HS-5 (cell line): ENCODE measurements at places on chromosomes 6 and 20.

GRCh38 chr6:44072959-44073611 is 54.2 kb downstream of the MRPL14 start:
- DNase-seq, result no peak

DNA sequence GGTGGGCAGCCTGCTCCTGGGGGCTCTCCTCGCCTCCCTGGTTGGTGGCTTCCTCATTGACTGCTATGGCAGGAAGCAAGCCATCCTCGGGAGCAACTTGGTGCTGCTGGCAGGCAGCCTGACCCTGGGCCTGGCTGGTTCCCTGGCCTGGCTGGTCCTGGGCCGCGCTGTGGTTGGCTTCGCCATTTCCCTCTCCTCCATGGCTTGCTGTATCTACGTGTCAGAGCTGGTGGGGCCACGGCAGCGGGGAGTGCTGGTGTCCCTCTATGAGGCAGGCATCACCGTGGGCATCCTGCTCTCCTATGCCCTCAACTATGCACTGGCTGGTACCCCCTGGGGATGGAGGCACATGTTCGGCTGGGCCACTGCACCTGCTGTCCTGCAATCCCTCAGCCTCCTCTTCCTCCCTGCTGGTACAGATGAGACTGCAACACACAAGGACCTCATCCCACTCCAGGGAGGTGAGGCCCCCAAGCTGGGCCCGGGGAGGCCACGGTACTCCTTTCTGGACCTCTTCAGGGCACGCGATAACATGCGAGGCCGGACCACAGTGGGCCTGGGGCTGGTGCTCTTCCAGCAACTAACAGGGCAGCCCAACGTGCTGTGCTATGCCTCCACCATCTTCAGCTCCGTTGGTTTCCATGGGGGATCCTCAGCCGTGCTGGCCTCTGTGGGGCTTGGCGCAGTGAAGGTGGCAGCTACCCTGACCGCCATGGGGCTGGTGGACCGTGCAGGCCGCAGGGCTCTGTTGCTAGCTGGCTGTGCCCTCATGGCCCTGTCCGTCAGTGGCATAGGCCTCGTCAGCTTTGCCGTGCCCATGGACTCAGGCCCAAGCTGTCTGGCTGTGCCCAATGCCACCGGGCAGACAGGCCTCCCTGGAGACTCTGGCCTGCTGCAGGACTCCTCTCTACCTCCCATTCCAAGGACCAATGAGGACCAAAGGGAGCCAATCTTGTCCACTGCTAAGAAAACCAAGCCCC is 16.0 kb downstream of the SLC2A10 start:
- no peak for DNase-seq

DNA sequence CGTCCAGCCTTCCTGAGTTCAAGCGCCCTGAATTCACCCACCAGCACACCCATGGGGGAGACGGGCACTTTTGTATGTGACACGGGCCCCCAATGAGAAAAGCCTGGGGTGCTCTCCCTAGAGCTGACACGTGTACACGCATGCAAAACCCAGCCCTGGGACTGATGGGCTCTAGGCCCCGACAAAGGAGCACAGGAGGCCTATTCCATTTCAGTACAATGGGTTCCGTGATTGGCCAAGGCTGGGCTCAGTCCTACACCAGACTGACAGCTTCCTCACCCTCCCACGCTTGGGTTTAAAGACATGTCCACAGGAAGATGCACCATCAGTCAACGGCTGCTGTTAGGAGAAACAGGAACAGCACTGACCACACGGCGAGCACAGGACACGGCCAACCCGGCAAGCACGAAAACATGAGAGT is 8.8 kb downstream of the ZBTB46 start:
- no peak for DNase-seq

DNA sequence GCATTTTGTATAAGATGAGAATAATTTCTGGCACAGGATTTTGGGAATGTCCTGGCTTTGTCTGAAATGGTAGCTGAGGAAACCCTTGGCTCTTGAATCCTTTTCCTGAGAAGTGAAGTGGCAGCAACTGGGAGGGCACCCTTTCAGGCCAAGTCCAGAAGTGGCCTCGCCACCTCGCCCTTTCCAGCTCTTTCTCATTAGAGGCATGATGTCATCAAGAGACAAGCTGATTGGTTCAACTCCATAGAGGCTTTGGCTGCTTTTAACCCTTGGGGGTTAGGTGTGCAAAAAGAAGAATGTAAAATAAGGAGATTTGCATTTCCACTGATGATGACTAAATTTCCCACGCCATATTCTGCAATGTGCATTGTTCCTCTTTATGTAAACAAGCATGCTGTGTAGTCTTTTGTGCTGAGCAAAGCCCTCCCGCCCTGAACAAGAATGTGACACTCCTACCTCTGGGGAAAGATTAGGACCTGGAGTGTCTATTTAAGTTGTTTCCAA is 116.5 kb downstream of the TCP11 start:
- peak; percentile 13 for DNase-seq

DNA sequence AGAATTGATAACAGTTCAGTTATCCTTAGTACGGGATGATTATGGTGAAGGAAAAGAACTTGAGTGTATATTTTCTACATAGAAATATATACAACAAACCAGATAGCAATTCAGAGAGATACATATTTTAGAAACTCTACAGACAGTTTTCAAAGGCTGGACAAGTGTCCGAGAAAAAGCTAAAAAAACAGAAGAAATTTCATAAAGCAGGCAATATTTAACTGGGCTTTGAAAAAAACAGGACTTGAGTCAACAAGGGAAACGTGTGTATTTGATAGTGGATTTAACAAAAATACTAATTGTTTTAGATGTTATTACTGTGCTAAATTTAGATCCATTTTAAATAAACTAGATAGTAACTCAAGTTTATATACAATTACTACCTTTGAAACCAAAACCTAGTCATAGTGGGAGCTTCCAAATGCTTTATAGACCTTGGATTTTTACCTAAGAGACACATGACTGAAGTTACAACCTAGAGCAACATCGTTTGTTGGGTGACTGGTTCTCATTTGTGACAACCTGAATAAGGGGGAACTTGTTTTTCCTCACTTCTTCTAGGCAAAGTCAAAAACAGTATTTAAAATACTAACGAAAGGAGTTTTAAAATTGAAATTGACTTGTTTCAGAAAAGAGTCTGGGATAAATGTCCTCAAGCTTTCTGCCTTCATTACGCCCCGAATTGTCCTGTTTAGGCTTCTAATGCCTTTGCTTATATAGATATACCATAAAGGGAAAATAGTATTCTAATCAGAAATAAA is 116.7 kb upstream of the PRSS16 start:
- no peak for DNase-seq

DNA sequence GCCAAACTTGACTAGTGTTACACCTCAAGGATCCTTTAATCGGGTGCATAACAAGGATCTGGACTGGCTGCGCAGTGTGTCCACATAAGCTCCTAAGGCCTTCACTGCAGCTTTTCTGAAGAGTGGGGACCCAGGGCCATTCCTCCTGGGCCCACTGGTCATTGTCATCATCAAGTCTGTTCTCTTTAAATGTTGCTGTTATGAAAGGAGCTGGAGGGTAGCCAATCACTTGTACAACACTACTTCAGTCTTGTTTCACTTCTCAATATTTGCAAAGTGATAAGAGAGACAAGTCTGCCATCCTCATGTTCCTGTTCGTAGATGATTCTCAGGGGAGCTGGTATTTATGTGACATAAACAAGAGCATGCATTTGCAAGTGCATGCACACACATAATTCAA is 149.8 kb downstream of the SYNDIG1 start:
- no peak for DNase-seq

GRCh38 chr6:18792866-18793265 is 405.7 kb downstream of the RNF144B start:
- DNase-seq, result no peak

GRCh38 chr20:39623584-39624234 is 661.6 kb downstream of the DHX35 start:
- DNase-seq, result peak; percentile 36

DNA sequence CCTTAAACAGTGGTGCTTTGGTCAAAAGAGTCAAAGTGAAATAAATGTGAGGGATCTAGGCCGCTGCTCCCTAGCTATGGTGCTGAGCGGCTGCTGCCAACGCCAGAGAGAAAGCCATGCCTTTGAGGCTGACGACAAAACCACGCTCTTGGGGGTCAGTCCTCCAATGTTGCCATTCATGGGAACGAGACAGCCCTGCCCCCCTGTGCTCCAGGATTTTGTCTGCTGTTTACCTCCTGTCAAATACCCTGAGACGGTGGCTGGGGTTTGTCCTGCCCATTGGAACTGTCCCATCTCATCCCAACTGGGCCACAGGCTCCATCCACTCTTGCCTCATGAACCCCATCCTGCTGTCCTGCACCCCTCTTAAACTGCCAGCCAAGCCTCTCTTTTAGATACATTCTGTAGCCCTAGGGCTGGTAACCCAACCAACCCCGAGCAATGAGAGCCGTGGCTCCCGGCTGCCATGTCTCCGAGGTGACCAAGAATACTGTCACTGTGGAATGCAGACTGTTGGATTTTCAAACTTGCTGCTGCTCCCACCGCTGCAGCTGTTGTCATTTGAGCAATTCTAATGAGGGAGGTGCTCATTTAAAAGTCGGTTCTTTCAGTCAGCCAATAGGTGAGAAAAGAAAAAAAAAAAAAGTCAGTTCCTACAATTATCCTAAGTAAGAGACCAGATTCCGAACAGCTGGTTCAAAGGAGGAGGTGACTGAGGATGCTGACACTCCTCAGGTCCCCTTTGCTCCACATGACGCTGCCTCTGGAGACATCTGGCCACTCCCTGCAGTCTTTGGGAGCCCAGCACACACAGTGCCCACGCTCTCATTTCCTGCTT is 73.1 kb upstream of the QKI start:
- no peak for DNase-seq

GRCh38 chr20:38298768-38299288 is 5.1 kb upstream of the BPI start:
- no peak for DNase-seq

- DNase-seq, result no peak
Measured at GRCh38 chr20:18738055-18738454, 75.5 kb upstream of the SCP2D1 start.

- DNase-seq, result no peak
Measured at GRCh38 chr6:40803897-40804702, 216.9 kb upstream of the LRFN2 start.

DNA sequence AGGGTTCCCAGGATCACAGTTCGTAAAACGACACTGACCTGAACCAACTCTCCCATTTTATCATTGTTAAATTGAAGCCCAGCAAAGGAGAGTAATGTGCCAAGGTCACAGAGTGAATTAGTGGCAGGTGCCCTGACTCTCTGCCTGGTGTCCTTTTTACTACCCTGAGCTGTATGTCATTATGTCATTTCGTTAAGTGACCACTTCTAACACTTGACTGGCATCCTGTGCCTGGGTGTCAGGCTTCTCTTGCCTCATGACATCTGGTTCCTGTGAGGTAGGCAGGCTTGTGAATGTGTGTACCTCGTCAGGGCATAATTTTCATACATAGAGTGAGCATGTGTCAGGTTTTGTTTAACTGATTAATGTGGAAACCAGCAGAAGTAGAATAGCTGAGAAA is 48.6 kb downstream of the RALY start:
- DNase-seq, result no peak

DNA sequence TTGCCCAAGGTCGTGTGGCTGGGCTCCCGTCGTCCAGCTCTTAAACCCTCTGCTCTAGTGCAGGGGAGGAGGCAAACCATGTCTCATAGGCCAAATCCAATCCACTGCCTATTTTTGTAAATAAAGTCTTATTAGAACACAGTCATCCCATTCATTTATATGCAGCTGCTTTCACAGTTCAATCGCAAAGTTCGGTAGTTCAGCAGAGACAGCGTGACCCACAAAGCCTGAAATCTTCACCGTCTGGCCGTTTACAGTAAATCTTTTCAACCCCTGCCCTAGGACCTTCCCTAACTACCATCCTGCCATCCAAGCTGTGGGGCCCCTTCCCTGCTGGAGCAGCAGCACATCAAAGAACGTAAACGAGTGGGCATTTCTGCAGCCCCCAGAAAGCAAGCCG is 65.9 kb downstream of the EYA2 start:
- DNase-seq, result no peak

GRCh38 chr20:19473216-19473921 is 260.9 kb downstream of the SLC24A3 start:
- no peak for DNase-seq

GRCh38 chr6:35368038-35368887 is 25.9 kb downstream of the PPARD start:
- DNase-seq, result peak; percentile 65

- DNase-seq, result no peak
Measured at GRCh38 chr6:63319939-63320338, at the start of gene LGSN. Gene LGSN (minus strand): TSS chr6:63319983. CDS start chr6:63319943, 40 bp downstream.

DNA sequence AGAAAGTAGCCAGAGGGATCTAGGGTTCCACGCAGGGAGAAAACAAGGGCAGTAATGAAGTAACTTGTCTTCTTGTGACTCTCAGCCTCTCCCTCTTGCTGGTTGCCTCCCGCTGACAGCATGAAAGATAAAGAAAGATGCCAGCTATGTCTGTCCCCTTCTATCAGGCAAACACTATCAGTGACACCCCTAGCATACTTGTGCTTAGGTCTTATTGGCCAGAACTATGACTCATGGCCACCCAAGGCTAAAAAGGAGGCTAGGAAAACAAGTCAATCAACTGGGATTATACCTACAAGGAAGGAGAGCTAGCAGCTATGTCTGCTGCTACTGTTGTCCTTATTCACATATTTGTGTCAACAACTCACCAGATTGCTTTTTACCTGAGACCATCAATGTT is 206.8 kb upstream of the SOX4 start:
- no peak for DNase-seq

DNA sequence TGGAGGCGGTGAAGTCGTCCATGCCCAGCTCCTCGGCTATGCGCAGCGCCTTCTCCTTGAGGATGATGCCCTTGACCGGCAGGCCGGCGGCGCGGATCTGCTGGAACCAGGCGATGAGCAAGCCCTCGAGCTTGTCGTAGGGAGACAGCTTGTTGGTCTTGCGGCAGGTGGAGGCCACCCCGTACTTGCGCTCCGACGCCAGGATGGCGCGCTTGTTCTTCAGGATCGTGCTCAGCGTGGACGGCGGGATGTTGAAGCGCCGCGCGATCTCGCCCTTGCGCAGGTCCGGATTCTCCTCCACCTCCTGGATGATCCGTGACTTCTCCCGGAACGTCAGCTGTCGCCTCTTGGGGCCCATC is 435 bp downstream of the CENPB start:
- no peak for DNase-seq

DNA sequence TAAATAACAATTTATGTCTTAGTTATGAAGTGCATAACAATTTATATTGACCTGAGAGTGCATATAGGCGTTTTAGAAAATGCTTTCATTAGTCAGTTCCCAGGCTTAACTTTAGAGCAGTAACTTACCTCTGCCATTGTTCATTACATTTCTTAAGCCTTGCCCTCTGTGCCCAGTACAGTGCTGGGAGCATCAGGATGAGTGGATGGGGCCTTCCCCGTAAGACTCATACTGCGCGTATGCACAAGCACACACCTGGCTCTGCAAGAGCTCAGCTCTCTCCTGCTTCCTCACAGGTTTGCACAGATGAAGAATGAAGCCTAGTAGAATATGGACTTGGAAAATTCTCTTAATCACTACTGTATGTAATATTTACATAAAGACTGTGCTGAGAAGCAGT is 125.0 kb downstream of the MAP3K4 start:
- no peak for DNase-seq

GRCh38 chr6:132733283-132733682 is 19.4 kb upstream of the VNN1 start:
- no peak for DNase-seq
